HT1080 (cell line): ENCODE measurements at places on chromosomes 16 and 17. TPM values are rescaled to one million over a fixed set of nuclear protein-coding genes. Genes with fewer than 3 reads are reported as not detected.

- no peak for DNase-seq
Measured at GRCh38 chr17:39751637-39752036, 13.9 kb downstream of the GRB7 start.

DNA sequence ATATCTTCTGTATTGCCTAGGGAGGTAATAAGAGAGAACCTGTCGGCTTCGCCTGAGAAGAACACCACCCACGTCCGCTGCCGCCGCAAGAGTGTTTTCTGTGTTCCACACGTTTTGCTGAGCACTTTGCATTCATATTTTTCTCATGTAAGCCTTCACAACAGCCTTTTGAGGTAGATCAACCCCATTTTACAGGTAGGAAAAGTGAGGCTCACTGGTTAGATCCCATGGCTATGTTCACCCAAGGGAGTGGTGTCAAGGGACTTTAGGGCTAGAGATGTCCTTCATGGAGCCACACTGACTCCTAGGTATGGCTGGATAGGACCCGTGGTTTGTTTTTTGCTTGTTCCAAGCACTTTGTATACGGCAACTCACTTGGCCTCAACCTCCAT lies 87.0 kb upstream of the LGALS9 start:
- no peak for DNase-seq

DNA sequence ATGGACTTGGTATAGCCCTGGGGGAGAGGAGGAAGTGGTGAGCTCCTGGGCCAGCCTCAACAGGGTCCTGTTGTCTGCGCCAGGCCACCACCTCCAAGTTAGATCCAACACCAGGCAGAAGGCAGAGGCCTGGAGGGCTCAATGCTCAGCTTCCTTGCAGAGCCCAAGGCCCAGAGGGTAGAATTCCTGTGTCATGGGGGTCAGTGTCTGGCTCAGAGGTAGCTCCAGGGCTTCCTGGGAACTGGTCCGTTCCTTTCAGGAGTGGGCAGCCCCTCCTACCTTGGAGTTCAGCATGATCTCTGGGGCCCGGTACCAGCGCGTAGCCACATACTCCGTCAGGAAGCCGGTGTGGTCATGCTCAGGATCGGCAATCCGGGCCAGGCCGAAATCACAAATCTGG lies 4.4 kb upstream of the GDPD3 start:
- no peak for DNase-seq

DNA sequence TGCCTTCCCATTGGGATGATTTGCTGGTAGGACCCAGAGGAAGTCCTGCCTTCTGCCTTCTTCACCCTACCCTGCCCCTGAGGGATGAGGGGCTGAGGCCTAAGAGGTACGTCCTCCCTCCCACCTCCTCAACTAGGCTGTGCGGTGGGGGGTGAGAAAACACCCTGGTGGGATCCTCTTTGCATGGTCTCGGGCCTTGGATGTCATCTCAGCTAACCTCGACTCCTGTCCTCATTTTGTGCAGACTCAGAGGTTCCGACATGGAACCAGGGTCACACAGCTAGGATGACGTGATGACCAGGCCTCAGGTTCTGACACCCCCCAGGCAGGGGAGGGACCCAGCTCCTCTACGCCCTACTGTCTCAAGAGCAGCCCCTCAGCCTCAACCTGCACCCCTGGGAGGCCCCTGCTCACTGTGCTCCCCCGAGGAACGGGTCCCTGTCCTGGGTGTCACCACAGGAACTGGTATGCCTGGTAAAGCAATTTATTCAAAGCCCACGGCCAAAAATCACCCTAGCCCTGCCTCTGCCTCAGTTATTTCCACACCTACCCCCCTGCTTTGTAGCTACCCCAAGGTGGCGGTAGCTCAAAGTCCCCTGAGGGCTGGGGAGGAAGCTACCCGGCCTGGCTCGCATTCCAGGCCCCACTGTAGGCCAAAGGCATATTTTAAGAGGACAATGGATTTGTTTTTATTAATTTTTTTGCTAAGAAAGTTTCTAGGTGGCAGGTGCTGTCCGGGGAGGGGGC lies 17.5 kb downstream of the UNC13D start:
- no peak for DNase-seq

DNA sequence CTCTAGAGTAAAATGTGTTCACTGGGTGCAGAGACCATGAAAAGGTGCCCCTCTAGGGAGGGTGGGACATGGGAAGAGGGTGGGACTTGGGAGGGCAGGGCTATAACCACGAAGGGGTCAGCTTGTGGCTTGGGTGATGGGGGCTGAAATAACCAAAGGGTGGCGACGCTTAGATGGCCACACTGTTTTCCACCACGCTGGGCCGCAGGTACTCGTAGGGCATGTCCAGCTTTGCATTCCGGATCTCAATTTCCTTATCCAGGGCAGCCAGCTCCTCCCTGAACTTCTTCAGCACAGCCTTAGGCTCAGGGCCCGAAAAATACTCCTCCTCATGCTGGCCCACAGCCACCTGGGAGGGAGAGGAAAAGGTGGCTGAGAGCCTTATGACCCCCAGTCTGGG lies 10.0 kb downstream of the ALOX15 start:
- no peak for DNase-seq

Gene CLEC18A
- 0.10 and 0.17 TPM in 2 replicates for total RNA-seq
